ENCODE measurements at places on chromosomes 16 and 17.
A peak's percentile ranks its signal among the peaks of the same experiment; 100 is the strongest.

DNA sequence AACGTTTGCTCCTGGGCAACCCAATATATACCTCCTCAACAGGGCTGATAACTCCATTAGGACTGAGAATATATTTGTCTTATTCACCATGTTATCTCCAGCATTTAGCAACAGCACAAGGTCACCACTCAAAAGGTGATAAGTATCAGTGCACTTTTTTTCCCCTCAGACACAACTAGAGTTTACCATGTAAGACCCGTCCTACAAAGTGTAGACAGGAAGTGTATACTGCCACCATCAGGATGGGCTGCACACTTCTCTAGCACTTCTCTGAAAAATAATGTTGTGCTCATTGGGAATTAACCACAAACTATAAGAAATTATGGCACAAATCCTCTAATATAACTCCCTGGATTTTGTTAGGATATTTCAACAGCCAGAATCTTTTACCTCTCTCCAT is 5.7 kb upstream of the VAT1L start:
- DNase-seq, result no peak

DNA sequence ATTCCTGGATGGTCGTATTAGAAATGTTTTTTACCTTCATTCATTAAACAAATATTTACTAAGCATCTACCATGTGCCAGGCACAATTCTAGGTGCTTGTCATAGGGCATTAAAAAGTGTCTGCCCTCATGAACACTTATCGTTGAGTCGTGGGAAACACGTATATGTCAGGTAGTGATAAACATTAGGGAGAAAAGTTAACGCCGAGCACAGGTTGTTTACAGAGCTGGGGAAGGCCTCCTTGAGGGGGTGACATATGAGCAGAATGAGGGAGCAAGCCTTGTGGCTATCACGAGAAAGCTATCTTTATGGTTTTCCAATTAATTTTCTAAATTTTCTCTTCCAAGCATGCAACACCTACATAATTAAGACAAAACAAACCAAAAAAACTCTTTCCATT is 985 bp upstream of the ZNF213 start:
- no peak for DNase-seq

DNA sequence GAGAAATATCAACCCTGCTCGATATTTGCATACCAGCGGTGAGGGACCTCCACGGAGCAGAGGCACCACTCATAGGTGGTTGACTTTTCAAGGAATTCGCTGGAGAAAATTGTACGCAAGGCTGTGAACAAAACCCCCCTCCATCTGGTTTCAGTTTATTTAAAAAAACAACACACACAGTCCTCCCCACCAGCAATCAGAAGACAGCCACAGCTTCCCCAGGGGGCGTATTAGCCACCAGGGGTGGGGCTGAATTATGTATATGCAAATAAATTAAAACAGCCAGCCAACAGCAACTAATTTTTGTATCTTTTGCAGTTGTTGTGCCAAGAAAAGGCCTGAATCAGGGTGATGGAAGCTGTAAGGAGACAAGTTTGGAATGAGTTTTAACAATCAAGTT is 5.9 kb upstream of the HSD11B2 start:
- DNase-seq, result no peak

DNA sequence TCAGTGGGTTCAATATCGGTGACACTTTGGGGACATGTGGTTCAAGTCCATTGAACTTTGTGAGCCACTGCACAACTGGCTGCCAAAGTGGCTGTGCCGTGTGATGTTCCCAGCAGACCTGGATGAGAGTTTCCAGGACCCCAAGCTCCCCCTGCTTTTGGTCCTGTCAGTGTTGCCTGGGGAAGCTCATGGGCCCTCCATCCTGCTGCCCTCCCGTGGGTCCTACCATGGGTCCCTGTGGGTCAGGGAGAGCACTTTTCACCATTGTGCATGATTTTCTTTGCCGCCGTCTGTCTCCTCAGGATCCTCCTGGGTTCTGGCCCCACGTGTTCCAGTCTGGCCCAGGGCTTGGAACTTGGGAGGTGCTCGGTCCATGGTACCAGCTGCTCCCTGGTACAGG is 38.1 kb downstream of the LGALS9 start:
- no peak for DNase-seq

- no peak for DNase-seq
Measured at GRCh38 chr16:56389554-56389953, 35.8 kb downstream of the AMFR start.

DNA sequence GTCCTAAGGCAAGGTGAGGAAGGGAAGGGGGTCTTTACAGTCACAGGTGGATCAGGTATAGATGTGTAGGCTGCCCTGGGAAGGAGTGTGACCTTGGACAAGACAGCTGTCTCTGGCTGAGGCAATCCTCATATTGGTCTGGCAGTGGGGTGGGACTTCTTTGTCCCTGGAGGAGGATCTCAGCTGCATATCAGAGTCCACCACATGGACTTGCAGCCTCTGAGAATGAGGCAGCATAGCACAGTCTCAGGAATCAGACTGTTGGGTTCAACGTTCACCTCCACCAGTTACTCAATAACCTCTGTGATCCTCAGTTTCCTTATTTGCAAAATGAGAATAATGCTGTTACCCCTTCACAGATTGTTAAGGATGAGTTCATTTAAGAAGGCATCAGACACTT is 33.4 kb downstream of the ACSM2A start:
- DNase-seq, result no peak

DNA sequence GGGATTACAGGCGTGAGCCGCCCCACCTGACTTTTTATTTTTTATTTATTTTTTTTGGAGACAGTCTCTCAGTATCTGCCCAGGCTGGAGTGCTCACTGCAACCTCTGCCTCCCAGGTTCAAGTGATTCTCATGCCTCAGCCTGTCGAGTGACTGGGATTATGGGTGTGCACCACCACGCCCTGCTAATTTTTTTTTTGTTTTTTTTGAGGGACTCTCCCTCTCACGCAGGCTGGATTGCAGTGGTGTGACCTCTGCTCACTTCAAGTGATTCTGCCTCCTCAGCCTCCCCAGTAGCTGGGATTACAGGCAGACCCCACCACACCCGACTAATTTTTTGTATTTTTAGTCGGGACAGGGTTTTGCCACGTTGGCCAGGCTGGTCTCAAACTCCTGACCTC is 7.7 kb downstream of the ZNF207 start:
- no peak for DNase-seq

- DNase-seq, result peak; percentile 76
Measured at GRCh38 chr17:38322156-38322779, 21.5 kb downstream of the GPR179 start.

DNA sequence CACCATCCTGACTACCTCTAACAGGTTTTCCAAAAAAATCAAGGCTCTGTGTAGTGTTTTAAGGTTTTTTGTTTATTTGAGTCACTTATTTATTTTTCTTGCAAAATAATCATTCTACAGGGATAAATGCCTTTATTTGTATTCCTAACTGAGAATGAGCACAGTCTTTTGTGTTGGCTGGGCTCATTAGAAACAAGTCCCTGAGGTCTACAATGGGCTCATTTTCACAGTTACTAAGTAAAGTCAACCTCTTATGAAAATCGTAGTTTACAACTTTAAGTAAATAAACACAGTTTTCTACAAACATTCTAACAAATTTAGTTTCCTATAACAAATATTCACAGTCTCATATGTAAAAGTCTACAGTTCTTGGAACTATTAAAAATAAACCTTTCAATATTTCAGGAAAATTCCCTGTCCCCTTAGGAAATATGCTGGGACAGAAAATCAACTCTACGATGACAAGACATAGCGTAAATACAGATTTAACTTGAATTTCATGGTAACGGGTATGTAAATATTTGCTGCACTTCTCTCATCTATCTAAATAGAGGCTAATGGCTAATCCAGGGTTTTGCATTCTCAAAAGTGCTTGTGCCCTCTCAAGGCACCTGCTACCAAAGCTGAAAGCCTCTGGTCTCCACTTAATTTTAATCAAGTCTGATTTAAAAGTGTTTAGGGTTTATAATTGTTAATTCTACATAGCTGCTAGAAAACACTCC is 31.5 kb upstream of the CDH5 start:
- DNase-seq, result no peak

- DNase-seq, result no peak
Measured at GRCh38 chr17:16947470-16947869, 24.4 kb downstream of the TNFRSF13B start.

DNA sequence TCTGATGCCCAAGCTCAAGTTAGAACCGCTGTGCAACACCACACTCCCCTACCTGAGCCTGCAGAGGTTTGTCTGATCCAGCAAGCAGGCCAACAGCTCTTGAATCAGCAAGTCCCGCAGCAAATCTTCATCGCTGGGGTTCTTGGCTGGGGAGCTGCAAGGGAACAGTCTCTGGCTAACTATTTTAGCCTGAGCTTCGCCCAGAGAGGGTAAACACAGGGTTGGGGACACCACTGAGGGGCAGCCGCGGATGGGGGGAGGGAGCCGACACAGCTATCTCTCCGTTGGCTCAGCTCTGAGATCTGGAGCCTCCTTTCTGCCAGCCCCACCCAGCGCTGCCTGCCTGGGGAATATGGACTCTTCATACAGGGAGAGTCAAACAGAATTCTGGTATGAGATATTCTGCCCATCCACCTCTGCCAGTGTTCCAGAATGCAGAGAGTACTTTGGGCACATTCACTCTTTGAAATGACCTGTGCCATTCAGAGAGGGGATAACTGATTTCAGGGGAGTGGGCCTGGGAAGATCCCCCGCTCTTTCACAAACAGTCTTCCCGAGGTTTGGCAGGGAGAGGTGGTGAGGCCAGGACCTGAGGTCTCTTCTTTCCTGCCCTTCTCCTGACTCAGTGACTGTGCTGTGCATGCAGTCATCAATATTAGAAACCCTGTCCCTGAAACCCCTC is 7.4 kb downstream of the GIP start:
- DNase-seq, result no peak

- no peak for DNase-seq
Measured at GRCh38 chr17:55098765-55099164, 130.2 kb downstream of the STXBP4 start.

GRCh38 chr17:357644-358043 is 5.0 kb upstream of the RPH3AL start:
- no peak for DNase-seq

- DNase-seq, result no peak
Measured at GRCh38 chr16:58931436-58931835, 197.3 kb upstream of the GOT2 start.

DNA sequence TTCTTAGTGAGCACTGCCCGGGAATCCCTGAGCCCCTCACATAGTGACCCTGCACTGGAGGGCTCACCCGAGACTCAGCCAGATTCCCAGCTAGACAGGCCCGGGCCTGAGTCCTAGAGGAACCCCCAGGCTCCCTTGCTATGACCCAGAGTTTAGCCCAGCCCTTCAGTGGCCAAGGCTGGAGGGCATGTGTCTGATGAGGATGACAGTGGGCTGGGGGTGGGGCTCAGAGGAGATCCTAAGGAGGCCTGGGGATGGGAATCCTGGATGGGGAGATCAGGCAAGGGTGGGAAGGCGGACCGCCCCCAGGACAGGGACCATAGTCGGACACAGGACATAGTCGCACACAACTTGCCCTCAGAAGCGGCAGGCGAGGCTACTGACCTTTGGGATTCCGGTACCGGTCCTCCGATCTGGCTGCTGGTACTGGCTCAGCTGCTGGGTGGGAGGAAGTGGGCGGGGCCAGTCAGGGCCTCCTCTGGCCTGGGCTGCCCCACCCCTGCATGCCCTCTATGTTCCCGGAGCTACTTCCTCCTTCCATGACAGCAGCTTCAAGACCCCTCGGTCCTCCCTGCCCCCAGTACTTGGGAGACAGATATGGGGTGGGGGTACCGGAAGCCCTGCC is 1.1 kb downstream of the CD79B start:
- peak; percentile 77 for DNase-seq

DNA sequence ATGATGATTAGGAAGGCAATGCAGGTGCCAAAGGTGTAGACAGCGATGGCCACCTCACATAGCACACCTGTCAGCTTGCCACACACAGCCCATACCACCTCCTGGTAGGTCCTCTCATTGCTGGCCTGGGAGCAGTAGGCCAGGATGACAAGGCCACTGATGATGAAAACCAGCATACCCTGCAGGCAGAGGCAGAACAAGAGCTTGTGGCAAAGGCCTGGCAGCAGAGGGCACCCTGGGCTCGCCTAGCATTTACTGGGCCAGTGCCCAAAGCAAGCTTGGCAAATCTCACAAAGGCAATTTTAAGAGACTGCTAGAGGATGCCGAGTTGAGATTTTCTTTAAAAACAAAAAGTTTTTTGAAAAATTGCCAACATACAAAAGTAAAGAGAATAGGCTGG is 5.9 kb downstream of the SLC38A7 start:
- peak; percentile 71 for DNase-seq

DNA sequence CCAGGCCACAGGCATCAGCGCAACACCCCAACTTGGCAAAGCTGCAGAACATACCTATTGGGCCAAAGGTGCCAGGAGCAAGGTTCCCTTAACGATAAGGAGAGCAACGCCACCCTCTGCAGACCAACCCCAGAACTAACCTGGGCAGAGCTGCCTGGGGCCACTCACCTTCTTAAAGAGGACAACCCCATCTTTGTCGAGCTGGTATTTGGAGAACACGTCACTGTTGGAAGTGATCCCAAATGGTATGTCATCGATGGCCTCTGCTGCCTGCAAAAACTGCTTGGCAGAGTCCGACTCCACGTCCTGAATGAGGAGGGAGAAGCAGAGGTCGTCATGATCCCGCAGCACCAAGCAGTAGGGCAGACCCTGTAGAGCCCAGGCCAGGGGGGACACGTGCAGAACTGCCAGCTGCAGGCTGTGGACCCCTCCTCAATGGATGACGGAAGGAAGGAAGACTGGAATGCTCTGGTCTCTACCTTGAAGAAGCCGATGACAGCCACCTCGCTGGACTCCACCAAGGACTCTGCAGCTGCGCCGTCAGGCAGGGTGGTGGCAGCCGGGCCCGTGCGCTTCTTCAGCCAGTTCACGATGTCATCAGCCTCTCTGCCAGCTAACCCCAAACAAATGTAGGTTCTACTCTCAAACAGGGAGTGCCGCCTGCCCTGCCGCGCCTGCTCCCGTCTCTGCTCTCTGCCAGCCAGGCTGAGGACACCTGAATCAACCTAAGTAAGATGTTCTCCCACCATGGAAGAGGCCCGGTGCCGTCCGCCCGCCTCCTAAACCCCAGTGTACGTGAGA is 5.2 kb downstream of the P4HB start:
- no peak for DNase-seq

GRCh38 chr17:56367366-56367765 is 214.1 kb downstream of the ANKFN1 start:
- no peak for DNase-seq

- DNase-seq, result peak; percentile 96
Measured at GRCh38 chr17:78862073-78863023, 21.7 kb upstream of the USP36 start.

- DNase-seq, result no peak
Measured at GRCh38 chr17:41026715-41027471, at the start of gene KRTAP1-5. Gene KRTAP1-5, minus strand, starts transcription at chr17:41027208. Its CDS starts 53 bp downstream, at chr17:41027155.

- peak; percentile 28 for DNase-seq
Measured at GRCh38 chr17:80308692-80309517, 48.3 kb downstream of the RNF213 start.

DNA sequence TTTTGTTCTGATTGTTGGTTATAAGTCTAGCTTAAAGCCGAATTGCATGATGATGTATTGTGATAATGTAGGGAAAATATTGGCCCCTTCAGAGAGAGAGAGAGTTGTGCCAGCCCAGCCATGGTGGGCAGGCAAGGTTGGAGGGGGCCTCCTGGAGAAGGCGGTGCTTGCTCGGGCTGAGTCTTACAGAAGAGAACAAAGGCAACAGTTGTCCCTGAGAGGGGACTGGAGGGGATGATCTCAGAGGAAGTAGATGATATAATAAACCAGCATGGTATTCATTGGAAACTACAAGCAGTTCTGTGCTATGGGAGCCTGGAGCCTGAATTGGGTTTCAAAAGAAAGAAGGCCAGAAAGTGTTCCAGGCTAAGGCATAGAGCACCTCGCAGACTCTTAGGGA is 173.8 kb downstream of the RPTOR start:
- DNase-seq, result no peak

Data from sigmoid colon (tissue), 7 donors.